ENCODE measurements at places on chromosomes 7 and 10. TPM values are rescaled to one million over a fixed set of nuclear protein-coding genes. Genes with fewer than 3 reads are reported as not detected.

Gene C10orf105
- total RNA-seq = 0.27 TPM

Gene ELOVL3
- not detected for total RNA-seq

Gene TPK1
- total RNA-seq = 15.5 TPM

Gene TSPAN12
- total RNA-seq = not detected

Gene PAX2
- not detected for total RNA-seq

Gene SORBS1
- 0.70 TPM for total RNA-seq

Gene ARMC3
- not detected for total RNA-seq

Gene HABP2
- not detected for total RNA-seq

Gene ERVW-1
- total RNA-seq = not detected

Gene TSPAN15
- total RNA-seq = 1.2 TPM

Gene ABCC2
- 1.0 TPM for total RNA-seq

Gene EBLN1
- not detected for total RNA-seq

Gene TMEM213
- total RNA-seq = not detected

Gene C10orf95
- total RNA-seq = 0.20 TPM

Gene FAM25C
- not detected for total RNA-seq

Gene ZFAND4
- 13.5 TPM for total RNA-seq

Gene TMEM130
- not detected for total RNA-seq

Measured in activated CD8-positive, alpha-beta T cell treated with anti-CD3 and anti-CD28 coated beads for 36 hours (primary cell).